Esophagus squamous epithelium (tissue), 5 donors: ENCODE measurements at places on chromosomes 4 and X. TPM values are rescaled to one million over a fixed set of nuclear protein-coding genes. Genes with fewer than 3 reads are reported as not detected.

Gene SATL1
- total RNA-seq, result not detected

DNA sequence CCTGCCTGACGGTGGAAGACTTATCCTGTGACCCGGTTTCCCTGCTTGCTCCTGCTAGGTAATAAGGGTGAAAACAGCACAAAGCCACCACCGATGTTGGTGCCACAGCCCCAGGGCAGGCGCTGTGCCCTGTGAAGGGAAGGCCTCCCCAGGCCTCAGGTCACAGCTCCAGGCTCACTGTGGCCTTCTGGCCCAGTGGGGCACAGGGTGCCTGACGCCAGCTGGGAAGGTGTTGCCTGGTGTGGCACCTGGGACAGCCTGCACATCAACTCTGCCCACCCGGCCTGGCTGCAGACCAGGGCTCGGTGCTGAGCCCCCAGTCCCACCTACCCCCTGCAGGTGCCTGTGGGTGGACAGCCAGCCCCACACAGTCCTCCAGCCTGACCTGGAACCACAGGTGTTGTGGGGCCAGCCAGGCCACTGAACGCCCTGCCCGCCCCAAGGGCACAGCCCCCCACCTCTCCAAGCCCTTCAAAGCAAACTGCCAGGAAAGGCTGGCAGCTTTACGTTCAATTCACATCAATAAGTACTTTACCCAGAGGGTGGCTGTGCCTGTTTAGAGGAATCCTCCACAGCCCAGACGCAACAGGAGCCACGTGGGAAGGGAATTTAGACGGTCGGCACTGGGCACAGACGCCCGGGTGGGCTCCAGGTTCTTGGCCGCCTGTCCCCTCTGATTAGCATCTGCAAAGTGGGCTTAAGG lies 54.3 kb downstream of the ZFYVE28 start:
- peak overlapping the region; percentile 70 for H3K4me3 ChIP-seq
- peaks cover 29% of the 10 kb centered on the region for H3K4me1 ChIP-seq
- no peak for DNase-seq
- no peaks in the 10 kb centered on the region for H3K27me3 ChIP-seq
- no peaks in the 10 kb centered on the region for H3K36me3 ChIP-seq

DNA sequence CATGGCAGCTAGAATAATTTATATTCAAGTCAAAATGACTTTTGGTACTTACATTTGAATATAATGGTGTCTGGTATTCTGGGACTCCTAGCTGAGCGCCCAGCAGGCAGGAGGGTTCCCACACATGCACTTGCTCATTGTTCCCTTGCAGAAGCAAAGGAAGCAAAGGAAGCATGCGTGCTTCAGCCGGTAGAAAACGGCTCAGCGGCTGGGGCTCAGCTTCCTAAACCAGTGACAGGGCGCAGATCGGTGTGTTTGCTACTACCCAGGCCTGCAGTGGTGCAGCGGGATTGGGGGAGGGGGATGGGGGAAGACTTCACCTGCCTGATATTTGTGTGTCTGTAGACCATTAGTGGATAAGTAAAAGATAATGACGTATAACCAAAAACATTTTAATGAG lies 978.3 kb upstream of the TENM3 start:
- no peaks in the 10 kb centered on the region for H3K27me3 ChIP-seq

Gene KIT
- total RNA-seq, result 1.4 TPM

Gene CT47B1
- total RNA-seq, result not detected

GRCh38 chr4:77762531-77762930 lies 56.6 kb downstream of the CNOT6L start:
- no peaks in the 10 kb centered on the region for H3K4me1 ChIP-seq
- no peaks in the 10 kb centered on the region for H3K27me3 ChIP-seq
- H3K27ac ChIP-seq, result no peak overlapping the region

DNA sequence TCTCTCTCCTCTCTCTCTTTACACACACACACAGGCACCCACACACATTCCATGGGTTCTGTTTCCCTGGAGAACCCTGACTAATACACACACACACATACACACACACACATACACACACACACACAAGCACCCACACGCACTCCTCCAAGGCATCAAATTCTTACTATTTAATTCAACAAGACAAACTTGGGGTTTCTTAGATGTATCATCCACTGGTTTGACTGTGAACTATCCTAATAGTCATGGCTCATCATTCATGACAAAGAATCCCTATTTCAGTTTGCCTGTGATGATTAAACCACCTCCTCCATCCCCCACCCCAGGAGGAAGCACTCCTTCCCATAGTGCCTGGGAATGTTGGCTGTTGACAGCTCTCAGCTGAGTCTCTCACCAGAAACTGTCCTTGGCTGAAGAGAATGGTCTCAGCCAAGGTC lies 98.2 kb downstream of the USP46 start:
- H3K36me3 ChIP-seq, result no peaks in the 10 kb centered on the region
- no peak overlapping the region for H3K27ac ChIP-seq
- no peaks in the 10 kb centered on the region for H3K27me3 ChIP-seq

Gene SLC10A3
- total RNA-seq, result 38.5 TPM

DNA sequence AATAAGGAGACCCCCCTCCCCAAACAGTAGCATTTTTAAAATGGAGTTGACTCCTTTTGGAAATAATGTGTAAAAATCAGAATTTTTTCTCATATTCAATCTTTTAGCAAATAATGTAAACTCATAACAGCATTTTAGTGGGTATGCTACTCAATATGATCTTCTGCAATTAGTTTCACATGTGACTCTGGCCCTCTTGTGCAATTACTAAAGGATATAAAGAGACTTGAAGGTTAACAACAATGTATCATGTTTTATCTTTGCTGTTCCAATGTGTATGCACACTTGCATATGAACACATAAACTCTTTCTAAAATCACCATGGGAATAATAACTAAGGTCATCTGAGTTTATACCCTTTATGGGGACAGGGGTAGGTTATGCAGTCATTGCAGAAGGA lies 39.9 kb upstream of the RXFP1 start:
- no peaks in the 10 kb centered on the region for H3K36me3 ChIP-seq
- no peak for DNase-seq
- H3K27ac ChIP-seq, result no peak overlapping the region
- no peak overlapping the region for H3K4me3 ChIP-seq

GRCh38 chr4:8303485-8304281 lies 34.1 kb downstream of the HTRA3 start:
- peaks cover under 1% of the 10 kb centered on the region for H3K4me1 ChIP-seq
- no peaks in the 10 kb centered on the region for H3K27me3 ChIP-seq
- no peak overlapping the region for H3K4me3 ChIP-seq
- DNase-seq, result no peak
- peak overlapping the region; percentile 3 for H3K27ac ChIP-seq

Gene SPIN4
- 19.2 TPM for total RNA-seq

Gene CCSER1
- total RNA-seq, result 3.1 TPM

GRCh38 chr4:142815834-142816233 lies 30.3 kb downstream of the INPP4B start:
- DNase-seq, result no peak
- H3K27ac ChIP-seq, result no peak overlapping the region
- H3K27me3 ChIP-seq, result no peaks in the 10 kb centered on the region
- H3K36me3 ChIP-seq, result no peaks in the 10 kb centered on the region

Gene GNRHR
- 0.75 TPM for total RNA-seq

DNA sequence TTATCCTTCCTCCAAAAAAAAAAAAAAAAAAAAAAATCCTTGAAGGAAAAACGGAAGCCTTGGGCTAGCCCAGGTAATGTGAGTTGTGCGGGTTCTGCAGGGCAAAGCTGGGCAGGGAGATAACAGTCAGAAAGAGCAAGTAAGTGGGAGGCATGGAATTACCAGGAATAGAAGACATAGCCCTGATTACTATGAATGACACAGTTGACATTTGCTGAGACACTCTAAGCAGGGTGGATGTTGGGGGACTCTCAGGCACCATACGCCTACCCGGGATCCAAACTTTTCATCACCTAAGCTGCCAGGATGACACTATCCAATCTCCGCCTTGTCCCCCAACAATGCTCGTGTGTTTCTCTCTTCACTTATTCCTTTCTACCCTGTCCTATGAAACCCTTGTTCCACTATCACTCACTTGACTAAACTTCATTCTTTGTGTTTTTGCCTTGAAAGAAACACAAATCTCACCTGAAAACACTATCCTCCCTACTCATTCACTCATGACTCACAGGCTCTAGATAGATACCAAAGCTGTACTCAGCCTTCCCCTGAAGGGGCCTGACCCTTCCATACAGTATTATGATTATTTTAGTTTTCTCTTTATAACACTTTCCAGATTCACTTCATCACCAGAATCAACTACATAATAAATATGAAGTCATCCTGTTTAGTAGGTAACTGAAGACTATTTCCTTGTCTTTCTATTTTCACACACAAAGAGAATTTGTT lies 158.4 kb downstream of the INPP4B start:
- no peak overlapping the region for H3K4me3 ChIP-seq
- no peaks in the 10 kb centered on the region for H3K36me3 ChIP-seq
- no peaks in the 10 kb centered on the region for H3K27me3 ChIP-seq
- no peak for DNase-seq
- H3K27ac ChIP-seq, result no peak overlapping the region

- H3K27ac ChIP-seq, result no peak overlapping the region
- no peaks in the 10 kb centered on the region for H3K36me3 ChIP-seq
- no peak for DNase-seq
- H3K27me3 ChIP-seq, result no peaks in the 10 kb centered on the region
- no peaks in the 10 kb centered on the region for H3K4me1 ChIP-seq
- H3K4me3 ChIP-seq, result no peak overlapping the region
Measured at GRCh38 chr4:147494301-147494700, 13.4 kb downstream of the EDNRA start.

GRCh38 chrX:27229721-27230120 lies 233.4 kb downstream of the PPP4R3C start:
- no peak overlapping the region for H3K27ac ChIP-seq
- H3K36me3 ChIP-seq, result no peaks in the 10 kb centered on the region
- no peak for DNase-seq
- no peaks in the 10 kb centered on the region for H3K4me1 ChIP-seq

DNA sequence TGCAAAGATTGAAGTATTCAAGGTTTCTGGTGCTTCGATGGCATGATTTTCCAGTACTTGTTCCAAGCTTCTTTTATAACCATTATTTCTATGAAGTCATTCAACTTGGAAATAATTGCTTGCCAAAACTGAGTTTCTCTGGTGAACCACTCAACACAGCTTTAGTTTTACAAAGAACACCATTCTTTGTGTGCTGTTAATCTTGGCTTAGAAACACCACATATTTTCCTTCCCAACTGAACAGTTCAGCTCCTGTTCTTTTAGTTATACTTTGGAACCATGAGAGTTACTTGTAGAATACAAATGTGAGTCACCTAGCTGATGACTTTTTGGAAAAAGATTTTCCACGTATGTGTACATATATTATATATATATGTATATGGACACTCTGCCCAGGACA lies 32.7 kb downstream of the TMEM47 start:
- no peak overlapping the region for H3K27ac ChIP-seq
- DNase-seq, result no peak
- no peaks in the 10 kb centered on the region for H3K4me1 ChIP-seq
- no peak overlapping the region for H3K4me3 ChIP-seq

Gene CLDN34
- not detected for total RNA-seq

- peak within 1 kb of the TSS; percentile 52 for H3K4me3 ChIP-seq
- peaks cover 14% of the 10 kb centered on the region for H3K27me3 ChIP-seq
- H3K36me3 ChIP-seq, result peaks cover 12% of the 10 kb centered on the region
- peaks cover 3% of the 10 kb centered on the region for H3K4me1 ChIP-seq
- H3K27ac ChIP-seq, result peak within 1 kb of the TSS; percentile 12
- DNase-seq, result no peak
Measured at GRCh38 chr4:170089668-170090351, at the start of gene AADAT. TSS of gene AADAT (minus strand) at chr4:170089956. CDS start at chr4:170089690, 266 bp downstream.

Gene PI4K2B
- total RNA-seq, result 30.5 TPM

Gene RS1
- total RNA-seq, result not detected

GRCh38 chr4:90061881-90062280 lies 65.3 kb upstream of the CCSER1 start:
- no peak overlapping the region for H3K4me3 ChIP-seq
- no peak overlapping the region for H3K27ac ChIP-seq
- H3K27me3 ChIP-seq, result no peaks in the 10 kb centered on the region
- H3K4me1 ChIP-seq, result no peaks in the 10 kb centered on the region

Gene NUDT6
- 1.8 TPM for total RNA-seq

Gene NMU
- total RNA-seq, result 137 TPM

Gene IRS4
- not detected for total RNA-seq

GRCh38 chr4:158282252-158282651 lies 72.0 kb downstream of the TMEM144 start:
- DNase-seq, result no peak
- H3K27me3 ChIP-seq, result no peaks in the 10 kb centered on the region
- H3K4me1 ChIP-seq, result no peaks in the 10 kb centered on the region
- no peaks in the 10 kb centered on the region for H3K36me3 ChIP-seq
- no peak overlapping the region for H3K4me3 ChIP-seq

GRCh38 chrX:101749436-101749835 lies 89.8 kb upstream of the ARMCX2 start:
- no peak overlapping the region for H3K27ac ChIP-seq
- no peaks in the 10 kb centered on the region for H3K27me3 ChIP-seq
- H3K4me3 ChIP-seq, result no peak overlapping the region

- no peak for DNase-seq
- H3K36me3 ChIP-seq, result no peaks in the 10 kb centered on the region
- no peaks in the 10 kb centered on the region for H3K27me3 ChIP-seq
Measured at GRCh38 chr4:9989918-9990635, 31.2 kb downstream of the SLC2A9 start.

- no peaks in the 10 kb centered on the region for H3K4me1 ChIP-seq
- no peaks in the 10 kb centered on the region for H3K36me3 ChIP-seq
- no peaks in the 10 kb centered on the region for H3K27me3 ChIP-seq
- no peak overlapping the region for H3K27ac ChIP-seq
Measured at GRCh38 chrX:38473701-38474100, 87.6 kb upstream of the TSPAN7 start.

Gene PCDH18
- 20.4 TPM for total RNA-seq

- peaks cover 7% of the 10 kb centered on the region for H3K4me1 ChIP-seq
- peak within 1 kb of the TSS; percentile 96 for H3K27ac ChIP-seq
- peak within 1 kb of the TSS; percentile 83 for H3K4me3 ChIP-seq
Measured at GRCh38 chr4:165327211-165328100, at the start of gene MSMO1. TSS of gene MSMO1 (plus strand) at chr4:165327669. CDS start at chr4:165333371, 5,702 bp downstream.

- DNase-seq, result no peak
- H3K27ac ChIP-seq, result no peak overlapping the region
- H3K36me3 ChIP-seq, result no peaks in the 10 kb centered on the region
- no peak overlapping the region for H3K4me3 ChIP-seq
- H3K27me3 ChIP-seq, result no peaks in the 10 kb centered on the region
Measured at GRCh38 chr4:184120549-184121127, 97.0 kb downstream of the ENPP6 start.

Gene KIF4A
- 3.1 TPM for total RNA-seq

Gene TAF7L
- total RNA-seq, result 0.44 TPM

- no peaks in the 10 kb centered on the region for H3K4me1 ChIP-seq
- H3K36me3 ChIP-seq, result no peaks in the 10 kb centered on the region
- no peaks in the 10 kb centered on the region for H3K27me3 ChIP-seq
- DNase-seq, result no peak
Measured at GRCh38 chr4:180665481-180665880, 1577.7 kb upstream of the TENM3 start.

Gene SORCS2
- total RNA-seq, result 1.9 TPM

GRCh38 chrX:108070891-108071290 lies 20.5 kb downstream of the PSMD10 start:
- H3K27ac ChIP-seq, result no peak overlapping the region
- H3K36me3 ChIP-seq, result no peaks in the 10 kb centered on the region
- H3K27me3 ChIP-seq, result no peaks in the 10 kb centered on the region
- peaks cover 11% of the 10 kb centered on the region for H3K4me1 ChIP-seq
- no peak for DNase-seq
- no peak overlapping the region for H3K4me3 ChIP-seq

Gene IQCM
- not detected for total RNA-seq
